ENCODE measurements at places on chromosomes 6 and 20.

- no peak for DNase-seq
Observed at GRCh38 chr20:19969106-19969505, 48.1 kb upstream of the NAA20 start.

- DNase-seq, result no peak
Observed at GRCh38 chr20:46663531-46663930, 12.3 kb upstream of the SLC13A3 start.

GRCh38 chr6:140379919-140380318 lies 1005.5 kb upstream of the CITED2 start:
- no peak for DNase-seq

- no peak for DNase-seq
Observed at GRCh38 chr6:145502416-145502815, 232.9 kb downstream of the EPM2A start.

- no peak for DNase-seq
Observed at GRCh38 chr20:48047447-48047846, 262.2 kb upstream of the SULF2 start.

DNA sequence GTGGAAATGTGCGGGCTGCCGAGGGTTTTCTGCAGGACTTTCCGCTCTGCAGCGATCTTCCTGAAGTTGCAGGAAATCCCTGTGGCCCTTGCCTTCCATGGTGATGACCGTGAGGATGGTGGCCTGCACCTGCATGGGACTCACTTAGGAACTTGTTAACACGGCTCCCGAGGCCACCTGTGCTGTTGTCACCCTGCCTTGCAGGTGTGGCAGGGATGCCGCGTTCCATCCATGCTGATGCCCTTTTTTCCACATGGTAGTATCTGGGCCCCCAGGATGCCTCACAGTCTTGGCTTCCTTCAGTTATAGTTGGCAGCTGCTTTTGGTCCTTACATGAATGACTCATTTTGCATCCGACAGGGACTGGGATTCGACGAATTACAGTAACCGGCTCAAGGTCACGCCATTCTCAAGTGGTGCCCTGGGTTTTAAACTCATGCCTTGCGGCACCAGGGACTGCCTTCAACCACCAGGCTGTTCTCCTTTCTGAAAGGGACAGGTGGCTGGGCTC lies 37.2 kb downstream of the SYNJ2 start:
- DNase-seq, result peak; percentile 35

GRCh38 chr6:151205721-151206600 lies 33.8 kb upstream of the AKAP12 start:
- no peak for DNase-seq

- no peak for DNase-seq
Observed at GRCh38 chr6:144756469-144756868, 471.3 kb downstream of the UTRN start.

- DNase-seq, result no peak
Observed at GRCh38 chr6:70652216-70652615, 15.5 kb upstream of the SMAP1 start.

DNA sequence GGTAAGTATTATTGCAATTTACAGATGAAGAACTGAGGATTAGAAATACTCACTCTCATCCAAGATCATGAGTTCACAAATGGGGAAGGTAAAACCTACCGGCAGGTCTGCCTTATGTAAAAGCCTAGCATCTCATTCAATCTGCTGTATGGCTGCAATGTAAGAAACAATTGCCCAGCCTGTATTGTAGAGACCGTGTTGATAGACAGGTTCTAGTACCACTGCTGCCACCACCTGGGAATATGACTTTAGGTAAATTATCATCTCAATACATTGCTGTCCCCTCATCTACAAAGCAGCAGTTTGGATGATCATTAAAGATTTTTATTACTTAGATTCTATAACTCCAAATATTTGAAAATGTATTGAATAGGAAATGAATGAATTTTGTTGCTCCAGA lies 23.3 kb upstream of the ARHGAP18 start:
- DNase-seq, result no peak

DNA sequence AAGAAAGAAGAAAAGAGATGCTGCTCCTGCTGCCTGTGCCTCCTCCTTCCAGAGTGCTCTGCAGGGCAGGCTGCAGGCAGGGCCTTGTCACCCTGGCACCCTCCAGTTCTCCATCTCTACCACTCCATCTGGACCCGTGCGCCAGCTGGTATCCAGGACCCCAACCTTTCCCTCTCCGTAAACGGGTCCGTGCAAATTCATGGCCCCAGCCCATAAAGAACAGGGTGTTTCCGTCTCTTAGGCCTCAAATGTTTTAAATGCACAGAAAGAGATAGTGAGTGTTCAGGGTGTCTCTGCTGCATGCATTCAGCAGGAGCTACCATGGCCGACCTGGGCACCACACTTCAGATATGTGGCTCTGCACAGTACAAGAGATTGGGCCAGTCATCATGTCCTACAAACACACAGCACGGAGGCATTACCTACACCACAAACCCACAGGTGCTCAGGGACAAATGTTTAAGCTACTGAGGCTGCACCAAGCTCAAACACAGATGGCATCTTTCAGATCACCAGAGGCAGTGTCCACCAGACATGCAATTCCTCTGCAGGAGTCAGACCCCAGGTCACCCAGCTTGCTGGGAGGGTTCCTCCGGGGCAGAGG lies 258.1 kb downstream of the DLL1 start:
- DNase-seq, result no peak

DNA sequence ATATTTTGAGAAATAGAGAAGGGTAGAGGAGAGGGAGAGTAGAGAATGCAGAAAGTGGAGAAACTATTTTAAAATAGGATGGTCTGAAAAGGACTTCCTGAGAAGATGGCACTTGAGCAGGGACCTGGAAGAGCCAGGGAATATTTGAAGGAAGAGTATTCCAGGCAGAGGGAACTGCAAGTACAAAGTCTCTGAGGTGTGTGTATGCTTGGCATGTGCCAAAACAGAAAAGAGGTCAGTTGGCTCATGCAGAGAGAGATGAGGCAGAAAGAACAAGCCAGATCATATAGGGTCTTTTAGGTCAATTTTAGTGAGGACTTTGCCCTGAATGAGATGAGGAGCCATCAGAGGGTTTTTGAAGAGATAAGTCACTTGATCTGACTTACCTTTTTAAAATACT lies 145.9 kb downstream of the FLRT3 start:
- no peak for DNase-seq

- no peak for DNase-seq
Observed at GRCh38 chr6:28615955-28616747, 90.5 kb downstream of the GPX5 start.

DNA sequence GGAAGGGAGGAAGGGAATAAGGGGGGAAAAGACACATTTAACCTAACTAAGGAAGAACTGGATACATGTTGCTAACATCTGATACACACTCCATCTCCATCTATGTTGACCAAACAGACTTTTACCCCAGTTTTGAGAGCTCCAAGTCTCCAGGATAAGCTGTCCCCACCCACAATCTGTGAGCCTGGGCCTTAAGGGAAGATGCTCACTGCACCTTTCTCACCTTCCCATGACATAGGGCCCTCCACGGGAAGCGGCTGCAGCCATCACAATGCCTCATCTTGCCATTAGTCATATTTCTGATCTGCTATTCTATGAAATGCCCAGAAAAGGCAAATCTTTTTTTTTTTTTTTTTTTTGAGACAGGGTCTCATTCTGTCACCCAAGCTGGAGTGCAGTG lies 126.6 kb upstream of the SALL4 start:
- no peak for DNase-seq

DNA sequence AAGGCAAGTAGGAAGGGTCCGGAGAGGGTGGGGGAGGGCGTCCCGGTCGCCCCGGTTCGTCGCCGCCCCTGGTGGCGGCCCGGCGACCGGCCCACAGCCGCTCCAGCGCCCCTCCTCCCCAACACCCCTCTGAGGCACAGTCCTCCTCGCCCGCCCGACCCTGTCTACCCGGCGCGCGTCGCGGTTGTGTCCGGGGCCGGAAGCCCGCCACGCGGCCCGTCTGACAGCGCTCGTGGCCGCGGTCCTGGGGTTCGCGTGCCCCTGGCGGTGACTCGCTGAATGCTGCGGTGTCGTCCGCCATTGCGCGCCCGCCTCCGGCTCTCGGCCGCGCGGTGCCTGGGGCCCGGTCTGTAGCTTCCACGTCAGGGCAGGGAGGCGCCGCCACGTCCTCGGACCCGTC lies 335.3 kb upstream of the DEFB115 start:
- no peak for DNase-seq

DNA sequence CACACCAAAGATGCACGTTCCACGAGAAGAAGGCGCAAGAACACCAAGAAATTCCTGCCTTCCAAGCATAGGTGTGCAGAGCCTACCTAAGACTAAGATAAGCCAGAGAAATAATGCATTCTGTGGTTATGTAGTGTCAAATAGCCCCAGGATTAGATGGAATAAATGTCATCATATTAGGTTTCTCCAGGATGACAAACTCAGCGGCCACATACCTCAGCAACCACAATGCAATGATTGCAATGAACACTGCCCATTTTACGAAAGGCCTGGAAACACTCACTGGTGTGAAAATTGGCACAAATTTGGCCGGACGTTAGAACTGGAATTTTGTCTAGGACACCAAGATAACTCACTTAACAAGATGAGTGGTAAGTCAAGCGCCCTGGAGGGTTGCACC lies 129.7 kb downstream of the SLC22A3 start:
- no peak for DNase-seq

- DNase-seq, result no peak
Observed at GRCh38 chr6:72032086-72032485, 145.7 kb downstream of the RIMS1 start.

DNA sequence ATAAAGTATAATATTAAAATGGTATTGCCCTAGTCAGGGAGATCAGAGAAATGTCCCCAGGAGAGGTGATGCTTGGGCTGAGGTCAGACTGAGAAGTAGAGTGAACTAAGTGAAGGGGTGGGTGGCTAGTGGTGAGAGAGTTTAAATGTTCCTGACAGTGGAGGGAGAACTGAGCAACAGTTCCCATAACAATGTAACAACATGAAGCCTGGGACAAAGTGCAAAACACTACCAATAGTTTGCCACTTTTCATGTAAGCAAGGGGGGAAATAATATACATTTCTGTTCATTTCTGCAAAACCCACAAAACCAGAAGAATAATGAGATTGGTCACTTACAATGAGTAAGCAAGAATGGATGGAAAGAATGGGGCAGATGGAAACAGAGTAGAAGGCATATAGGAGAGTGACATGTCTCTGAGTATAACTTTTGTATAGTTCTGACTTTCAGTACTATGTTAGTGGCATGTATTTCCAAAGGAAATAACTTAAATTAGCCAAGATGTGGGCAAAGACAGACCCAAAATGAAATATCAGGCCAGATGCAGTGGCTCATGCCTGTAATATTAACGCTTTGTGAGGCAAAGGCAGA lies 13.3 kb upstream of the FAXC start:
- DNase-seq, result no peak

DNA sequence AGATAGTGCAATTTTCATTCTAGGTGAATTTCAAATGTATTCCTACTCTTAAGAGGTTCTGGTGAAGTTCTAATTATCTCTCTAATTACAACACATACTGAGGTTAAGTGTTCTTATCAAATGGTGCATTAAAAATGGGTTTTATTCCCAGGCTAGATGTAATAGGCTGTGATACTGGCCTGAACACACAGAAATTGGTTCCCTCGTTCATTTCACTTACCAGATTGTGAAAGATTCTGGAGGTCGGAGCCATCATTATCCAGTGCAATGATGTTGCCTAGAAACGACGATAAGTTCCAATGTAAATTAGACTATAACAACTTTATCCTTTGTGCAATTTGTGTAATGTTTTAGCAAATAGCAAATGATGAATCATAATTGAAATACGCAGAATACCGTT lies 172.6 kb upstream of the SOX4 start:
- no peak for DNase-seq

DNA sequence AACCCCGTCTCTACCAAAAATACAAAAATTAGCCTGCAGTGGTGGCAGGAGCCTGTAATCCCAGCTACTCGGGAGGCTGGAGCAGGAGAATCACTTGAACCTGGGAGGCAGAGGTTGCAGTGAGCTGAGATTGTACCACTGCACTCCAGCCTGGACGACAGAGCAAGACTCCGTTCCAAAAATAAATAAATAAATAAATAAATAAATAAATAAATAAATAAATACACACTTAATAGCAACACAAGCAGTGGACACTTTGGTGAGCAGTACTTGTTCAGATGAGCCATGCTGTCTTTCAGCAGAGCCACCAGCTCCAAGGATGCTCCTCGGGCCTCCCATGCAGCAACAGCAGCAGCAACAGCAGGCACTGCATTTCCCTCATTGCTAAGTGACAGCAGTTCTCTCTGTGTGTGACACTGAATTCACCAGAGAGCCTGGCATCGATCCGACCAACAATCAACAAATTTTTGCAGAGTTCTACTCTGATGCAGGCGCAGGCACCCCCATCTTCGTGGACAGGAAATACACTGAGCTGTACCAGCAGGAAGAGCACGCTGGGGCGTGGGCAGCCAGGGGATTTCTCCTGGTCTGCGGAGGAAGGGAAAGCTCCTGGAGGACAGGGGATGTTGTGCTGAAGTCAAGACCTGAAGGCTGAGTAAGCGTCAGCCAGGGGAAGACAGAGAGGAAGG lies 54.0 kb upstream of the SNX9 start:
- DNase-seq, result no peak

Data from GOT3 (cell line).